T-cell (primary cell): ENCODE measurements at places on chromosomes 5 and 9. TPM values are rescaled to one million over a fixed set of nuclear protein-coding genes. Genes with fewer than 3 reads are reported as not detected.
A peak's percentile ranks its signal among the peaks of the same experiment; 100 is the strongest.

GRCh38 chr5:163508753-163509152 is 3.3 kb downstream of the MAT2B start:
- DNase-seq, result no peak

GRCh38 chr9:89579741-89580385 is 24.9 kb upstream of the GADD45G start:
- DNase-seq, result no peak

FOXD4L5 gene
- total RNA-seq, result 0.58 TPM

GRCh38 chr5:10441992-10442435 is 335 bp downstream of the ROPN1L start:
- DNase-seq, result no peak

DNA sequence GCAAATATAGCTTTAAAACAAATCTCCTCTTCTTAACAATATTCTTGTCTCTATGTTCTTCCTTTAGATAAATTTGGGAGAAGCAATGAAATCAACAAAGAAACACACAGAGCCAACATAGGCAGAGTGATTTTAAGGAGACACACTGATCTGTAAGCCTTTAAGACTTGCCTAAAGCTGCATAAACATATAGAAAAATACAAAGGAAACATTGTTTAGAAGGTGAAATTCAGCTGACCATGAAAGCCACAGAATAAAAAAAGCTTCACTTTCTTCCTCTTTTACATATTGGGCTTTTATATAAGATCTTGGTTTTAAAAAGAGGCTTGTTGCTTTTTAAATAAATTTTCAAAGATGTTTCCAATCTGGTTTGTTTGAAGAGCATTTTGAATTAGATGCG is 1277.5 kb downstream of the EFNA5 start:
- no peak for DNase-seq

DNA sequence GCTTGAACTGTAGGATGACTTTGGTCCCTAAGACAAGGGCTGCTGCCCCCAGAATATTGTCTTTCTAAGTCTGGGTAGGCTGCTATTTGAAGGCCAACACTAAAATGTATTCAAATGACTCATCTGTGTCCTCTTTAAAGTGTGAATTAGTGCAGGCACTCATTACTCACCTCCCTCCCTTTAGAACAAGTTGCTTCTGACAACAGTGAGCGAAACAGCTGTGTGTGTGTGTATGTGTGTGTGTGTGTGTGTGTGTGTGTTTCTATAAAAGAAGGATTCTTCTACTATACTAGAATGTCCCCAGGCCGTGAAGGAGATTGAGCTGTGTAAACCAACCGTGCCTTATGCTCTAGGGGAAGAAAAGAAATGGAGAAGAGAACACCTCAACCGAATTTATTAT is 1337.2 kb downstream of the PTPRD start:
- no peak for DNase-seq

GRCh38 chr5:171989946-171990712 is 16.3 kb downstream of the FBXW11 start:
- DNase-seq, result no peak

DNA sequence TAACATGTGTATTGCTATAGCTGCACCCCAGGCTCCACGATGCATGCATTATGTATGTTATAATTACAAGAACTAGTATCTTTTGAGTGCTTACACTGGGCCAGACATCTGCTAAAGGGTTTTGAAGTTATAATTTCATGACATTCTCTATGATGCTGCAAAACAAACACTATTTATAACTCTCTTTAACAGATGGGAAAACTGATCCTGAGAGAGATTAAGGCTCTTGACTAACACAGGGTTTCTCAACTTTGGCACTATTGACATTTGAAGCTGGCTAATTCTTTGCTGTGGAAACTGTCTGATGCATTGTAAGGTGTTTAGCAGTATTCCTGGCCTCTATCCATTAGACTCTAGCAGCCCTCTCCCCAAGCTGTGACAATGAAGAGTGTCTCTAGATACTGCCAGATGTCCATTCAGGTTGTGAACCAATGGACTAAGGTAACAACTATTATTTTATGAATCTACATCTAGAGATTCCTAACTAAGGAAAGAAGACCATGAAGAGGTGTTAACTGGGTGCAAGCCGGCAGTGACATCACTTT is 258.6 kb downstream of the ASTN2 start:
- no peak for DNase-seq

DNA sequence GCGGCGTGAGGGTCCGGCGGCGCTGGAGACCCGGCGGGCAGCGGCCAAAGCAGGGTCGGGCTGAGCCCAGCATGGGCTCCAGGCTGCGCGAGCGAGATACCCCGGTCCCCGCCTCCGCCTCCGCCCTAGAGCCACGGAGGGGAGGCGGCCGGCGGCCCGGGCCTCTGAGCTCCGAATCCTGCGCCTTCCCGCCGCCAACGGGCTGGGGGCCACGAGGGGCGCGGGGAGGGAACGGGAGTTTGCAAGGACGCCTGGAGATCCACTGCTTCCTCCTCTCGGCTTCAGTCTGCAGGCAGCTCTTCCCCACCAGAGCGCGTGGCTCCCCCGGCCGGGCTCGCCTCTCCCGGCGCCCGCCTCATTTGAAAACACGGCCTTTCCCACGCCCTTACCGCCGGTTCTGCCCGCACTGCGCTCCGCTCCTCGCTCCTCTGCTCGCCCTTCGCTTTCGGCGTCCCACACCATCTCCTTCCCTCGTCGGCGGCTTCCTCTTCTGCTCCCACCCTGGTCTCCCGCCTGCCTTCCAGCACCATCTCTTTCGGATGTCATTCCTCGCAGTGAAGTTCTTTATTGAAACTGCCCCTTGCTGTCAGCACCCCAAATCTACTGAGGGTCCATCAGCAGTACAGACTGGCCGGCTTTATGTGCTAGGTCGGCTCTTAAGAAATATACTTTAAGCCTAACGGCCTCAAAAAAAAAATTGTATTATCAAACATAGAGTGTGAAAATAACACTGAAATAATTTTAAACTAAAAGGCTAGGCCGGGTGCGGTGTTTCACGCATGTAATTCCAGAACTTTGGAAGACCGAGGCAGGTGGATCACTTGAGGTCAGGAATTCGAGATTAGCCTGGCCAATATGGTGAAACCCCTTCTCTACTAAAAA is 105.0 kb upstream of the FAM120A start:
- no peak for DNase-seq

DNA sequence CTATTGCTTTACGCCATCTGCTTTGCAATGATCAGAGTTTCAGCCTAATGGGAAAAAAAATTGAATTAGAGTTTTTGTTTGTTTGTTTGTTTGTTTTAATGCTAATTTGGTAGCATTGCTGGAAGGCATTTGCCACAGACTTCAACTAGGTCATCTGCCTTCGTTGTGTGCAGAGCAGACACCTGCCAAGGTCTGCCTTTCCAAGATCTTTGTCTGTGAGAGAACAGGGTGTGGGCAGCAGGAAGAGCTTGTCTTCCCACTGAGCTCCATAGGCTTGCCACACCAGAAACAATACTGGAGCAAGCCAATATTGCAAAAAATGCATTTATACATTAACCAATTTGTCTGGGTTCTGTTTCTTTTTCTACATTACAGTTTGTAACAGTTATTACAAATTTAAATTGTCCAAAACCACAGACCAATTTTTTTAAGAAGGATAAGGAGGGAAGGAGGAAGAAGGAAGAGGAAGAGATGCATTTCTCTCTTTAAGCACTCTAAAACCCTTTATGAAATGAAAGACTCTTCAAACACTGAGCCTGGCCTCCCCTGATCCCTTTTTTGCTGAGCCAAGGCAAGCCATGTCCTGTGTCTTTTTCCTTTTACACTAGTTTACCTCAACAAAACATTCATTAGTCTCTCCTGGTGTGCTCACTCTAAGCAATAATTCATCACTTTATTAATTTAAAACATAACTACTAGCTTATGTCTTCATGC is 210.5 kb downstream of the SNX18 start:
- DNase-seq, result no peak

GDA gene
- not detected for total RNA-seq

RNF180 gene
- not detected for total RNA-seq

DNA sequence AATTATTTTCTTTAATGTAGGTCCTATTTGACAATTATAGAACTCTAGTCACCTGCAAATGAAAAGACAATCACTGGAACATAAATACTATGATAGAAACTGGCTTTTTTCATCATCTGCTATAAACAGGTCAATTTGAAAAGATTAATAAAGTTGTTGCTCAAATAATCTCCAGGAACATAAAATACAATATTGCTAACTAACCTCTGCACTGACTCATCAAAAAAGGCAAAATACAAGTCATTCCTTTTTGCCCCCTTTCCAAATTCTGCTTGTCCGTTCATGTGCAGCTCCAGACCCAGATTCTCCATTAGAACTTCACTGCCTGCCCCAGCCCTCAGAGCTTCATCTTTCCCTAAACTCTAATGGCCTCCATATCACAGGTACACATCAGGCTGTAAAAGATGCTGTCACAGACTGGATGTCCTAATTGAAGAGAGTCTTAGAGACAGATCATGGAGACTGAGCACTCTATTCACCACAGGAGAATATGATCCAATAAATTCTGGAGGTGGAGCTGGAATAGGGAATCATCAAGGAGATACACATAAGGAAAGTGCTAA is 1.6 kb downstream of the DCTN4 start:
- no peak for DNase-seq

GRCh38 chr9:110016340-110016739 is 191.6 kb downstream of the C9orf152 start:
- DNase-seq, result no peak

TEX48 gene
- not detected for total RNA-seq

GRCh38 chr5:122849771-122850170 is 4.4 kb downstream of the SNX24 start:
- no peak for DNase-seq

PTGDS gene
- 29.8 TPM for total RNA-seq

CXCL14 gene
- not detected for total RNA-seq

- DNase-seq, result no peak
These were observed 502.0 kb downstream of the NR2F1-AS1 start for GRCh38 chr5:93079046-93079445.

- peak; percentile 49 for DNase-seq
These were observed 10.9 kb upstream of the GADD45G start for GRCh38 chr9:89593727-89594427.

- DNase-seq, result no peak
These were observed 75.2 kb downstream of the PHF2 start for GRCh38 chr9:93651521-93651950.

PCDHB4 gene
- total RNA-seq, result not detected

- no peak for DNase-seq
These were observed 125.1 kb upstream of the OSMR start for GRCh38 chr5:38720554-38721361.

SLC46A2 gene
- total RNA-seq, result not detected

DNA sequence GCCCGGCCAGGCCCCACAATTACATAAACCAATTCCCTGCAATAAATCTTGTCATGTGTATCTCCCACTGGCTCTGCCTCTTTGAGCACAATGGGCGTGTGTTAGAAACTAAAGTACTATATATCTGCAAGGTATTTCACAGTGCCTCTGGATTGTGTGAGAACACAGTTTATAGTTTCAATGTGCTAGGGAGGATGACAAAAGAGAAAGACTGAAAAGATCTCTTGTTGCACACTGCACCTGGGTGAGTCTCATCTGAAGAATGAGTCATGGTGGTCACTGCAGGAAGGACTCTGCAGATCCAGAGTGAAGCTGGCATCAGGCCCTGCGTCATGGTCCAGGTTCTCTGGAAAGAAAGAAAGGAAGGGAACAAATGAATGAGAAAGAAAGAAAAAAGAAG is 20.7 kb upstream of the CTSV start:
- DNase-seq, result no peak

DNA sequence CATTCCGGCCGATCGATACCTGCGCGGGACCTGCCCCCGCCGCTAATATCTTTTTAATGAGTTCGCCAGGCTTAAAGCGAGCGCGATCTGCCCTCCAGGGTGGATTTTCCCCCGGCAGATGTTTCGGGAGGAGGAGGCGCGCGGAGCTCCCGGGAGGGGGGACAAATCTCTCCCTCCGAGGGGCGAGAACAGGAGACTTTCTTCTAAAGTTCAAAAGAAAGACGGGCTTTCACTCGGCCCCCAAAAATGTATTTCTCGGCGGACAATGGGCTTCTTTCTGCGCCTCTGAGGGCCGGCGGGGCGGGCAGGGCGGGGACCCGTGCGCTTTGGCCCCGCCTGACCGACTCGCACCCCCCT is 4.1 kb upstream of the PRDM12 start:
- DNase-seq, result no peak

- no peak for DNase-seq
These were observed 168.1 kb upstream of the MAP3K1 start for GRCh38 chr5:56647099-56647850.

DPYSL3 gene
- total RNA-seq, result 0.55 TPM

AK8 gene
- not detected for total RNA-seq

DNA sequence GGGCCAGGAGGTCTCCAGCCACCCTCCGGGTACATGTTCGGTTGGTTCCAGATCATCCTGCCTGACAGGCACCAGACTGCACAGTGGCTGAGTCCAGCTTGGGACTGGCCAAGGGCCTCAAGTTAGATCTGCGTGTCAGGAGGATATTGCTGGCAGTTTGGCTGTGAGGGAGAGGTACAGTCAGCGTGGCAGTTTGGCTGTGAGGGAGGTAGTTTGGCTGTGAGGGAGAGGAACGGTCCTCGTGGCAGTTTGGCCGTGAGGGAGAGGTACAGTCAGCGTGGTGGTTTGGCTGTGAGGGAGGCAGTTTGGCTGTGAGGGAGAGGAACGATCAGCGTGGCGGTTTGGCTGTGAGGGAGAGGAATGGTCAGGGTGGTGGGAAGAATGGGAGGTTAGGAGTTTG is 39.0 kb downstream of the CACNA1B start:
- no peak for DNase-seq

GRCh38 chr5:157857816-157858526 is 974 bp downstream of the CLINT1 start:
- DNase-seq, result no peak

DDX4 gene
- total RNA-seq, result not detected

DNA sequence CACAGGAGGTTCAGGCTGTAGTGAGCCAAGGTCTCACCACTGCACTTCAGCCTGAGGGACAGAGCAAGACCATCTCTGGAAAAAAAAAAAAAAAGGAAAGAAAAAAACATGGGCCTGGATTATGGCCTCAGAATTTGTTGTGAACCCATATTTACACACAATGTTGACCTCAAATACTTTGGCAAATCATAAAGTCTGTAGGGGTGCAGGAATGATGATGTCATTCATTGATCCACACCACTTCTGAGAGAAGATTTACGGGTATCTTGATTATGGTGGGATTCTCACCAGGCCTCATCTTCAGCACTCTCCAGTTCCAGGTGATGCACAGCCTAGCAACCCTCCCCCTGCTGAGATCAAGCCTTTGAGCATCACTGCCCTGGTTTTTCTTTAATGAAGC is 156.9 kb downstream of the CDH6 start:
- no peak for DNase-seq

ZDHHC11B gene
- total RNA-seq, result 2.1 TPM

- DNase-seq, result no peak
These were observed 53.8 kb downstream of the NR2F1 start for GRCh38 chr5:93636837-93637236.

DNA sequence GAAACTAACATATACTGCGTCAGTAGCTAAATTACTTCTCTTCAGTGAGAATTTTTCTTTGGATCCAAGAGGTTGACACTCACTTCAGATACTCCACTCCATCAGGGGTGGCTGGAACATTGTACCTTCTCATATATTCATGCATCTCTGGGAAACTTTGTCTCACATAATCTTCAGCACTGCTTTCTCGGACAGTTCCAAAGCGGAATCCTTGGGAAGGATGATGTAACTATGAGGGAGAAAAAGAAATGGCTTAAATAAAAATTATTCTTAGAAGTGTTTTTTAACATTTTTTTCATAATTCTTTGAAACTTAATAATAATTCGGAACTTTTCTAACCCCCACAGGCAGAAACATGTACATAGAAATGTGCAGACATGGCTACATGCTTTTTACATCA is 33.4 kb upstream of the PPP3R2 start:
- DNase-seq, result no peak

GRCh38 chr9:90808890-90809685 is 7.5 kb downstream of the SYK start:
- DNase-seq, result no peak
